ENCODE measurements at places on chromosomes 12 and 14. TPM values are rescaled to one million over a fixed set of nuclear protein-coding genes. Genes with fewer than 3 reads are reported as not detected.

CLEC2A gene
- not detected for total RNA-seq

TBC1D30 gene
- total RNA-seq = 0.17 TPM

AGAP2 gene
- total RNA-seq = 0.33 TPM

SLC6A13 gene
- total RNA-seq = 0.50 TPM
